Activated T-helper 2 cell treated with anti-CD3 and anti-CD28 coated beads, Interferon-gamma antibody, Interleukin-2, Interleukin-4, amounts not matched to agents 10 μg/mL and 5 μg/mL and 100 μg/mL, durations not matched to agents 14 hours and 24 hours and 36 hours (primary cell): ENCODE measurements at places on chromosomes 16 and 17. TPM values are rescaled to one million over a fixed set of nuclear protein-coding genes. Genes with fewer than 3 reads are reported as not detected.

- DNase-seq: no peak
Measured at GRCh38 chr17:52148288-52148968, 10.1 kb downstream of the CA10 start.

GRCh38 chr17:12342161-12342560 is 321.5 kb downstream of the MAP2K4 start:
- DNase-seq: no peak

GRCh38 chr17:20981046-20981920 is 61.5 kb downstream of the USP22 start:
- DNase-seq: no peak

GRCh38 chr16:87101903-87102302 is 215.3 kb downstream of the C16orf95 start:
- DNase-seq: no peak

The NPIPA8 gene
- 0.55 and 0.91 TPM in 2 replicates for total RNA-seq

DNA sequence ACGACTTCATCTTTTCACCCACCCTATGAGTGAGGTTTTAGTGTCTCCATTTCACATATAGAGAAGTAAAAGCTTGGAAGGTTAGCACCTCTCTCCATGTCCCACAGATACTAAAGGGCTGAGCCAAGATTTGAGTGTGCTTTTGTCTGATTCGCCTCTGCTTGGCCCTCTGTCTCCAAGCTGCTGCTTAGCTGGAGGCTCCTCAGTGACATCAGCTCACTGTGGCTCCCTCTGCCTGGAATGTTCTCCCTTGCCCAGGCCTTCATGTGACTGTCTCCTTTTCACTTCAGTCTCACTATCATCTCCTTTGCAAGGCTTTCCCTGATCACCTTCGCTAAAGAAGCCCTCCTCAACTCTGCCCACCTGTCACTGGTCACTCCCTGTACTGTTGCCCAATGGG is 84.5 kb upstream of the HSBP1 start:
- no peak for DNase-seq

The MRM1 gene
- 23.2 TPM in 2 replicates for total RNA-seq

The CCL7 gene
- total RNA-seq: not detected in 2 replicates

- DNase-seq: no peak
Measured at GRCh38 chr16:67533024-67533560, 4.5 kb downstream of the RIPOR1 start.

The EVI2A gene
- 18.6 and 20.7 TPM in 2 replicates for total RNA-seq

DNA sequence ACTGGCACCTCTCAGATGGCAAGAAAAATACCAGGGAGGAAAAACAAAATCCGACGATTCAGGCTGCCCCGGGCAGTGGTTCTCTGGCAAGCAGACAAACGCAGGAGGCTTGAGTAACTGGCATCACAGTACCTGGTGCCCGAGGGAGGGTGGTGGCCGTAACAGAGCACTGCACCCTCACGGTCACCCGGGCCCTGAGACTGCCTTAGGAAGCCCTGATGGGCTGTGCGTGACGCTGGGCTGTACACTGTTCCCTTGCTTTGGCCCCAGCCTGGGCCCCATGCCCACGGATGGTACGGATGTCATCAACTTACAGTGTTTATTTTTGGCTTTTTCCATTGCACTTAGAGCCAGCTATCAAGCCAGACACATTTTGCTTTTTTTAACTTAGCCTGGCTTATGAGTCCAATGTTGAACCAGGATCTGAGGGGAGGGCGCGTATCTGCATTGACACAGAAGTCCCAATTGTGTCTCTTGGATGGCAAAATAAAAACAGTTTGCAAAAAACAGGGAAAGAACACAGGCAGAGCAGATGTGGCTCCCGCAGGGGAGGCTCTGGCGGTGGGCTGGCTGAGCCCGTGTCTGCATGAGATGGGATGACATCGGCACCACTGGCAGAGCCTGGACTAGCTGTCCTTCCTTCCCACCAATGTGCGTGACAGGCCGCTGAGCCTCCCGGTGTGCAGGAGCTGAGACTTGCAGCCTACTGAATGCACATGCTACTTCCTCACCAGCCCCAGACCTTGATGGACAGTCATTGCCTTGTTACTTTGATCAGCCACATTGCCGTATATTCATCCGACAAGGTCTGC is 287.7 kb downstream of the FOXL1 start:
- no peak for DNase-seq

The CEP112 gene
- total RNA-seq: 0.66 and 1.1 TPM in 2 replicates

DNA sequence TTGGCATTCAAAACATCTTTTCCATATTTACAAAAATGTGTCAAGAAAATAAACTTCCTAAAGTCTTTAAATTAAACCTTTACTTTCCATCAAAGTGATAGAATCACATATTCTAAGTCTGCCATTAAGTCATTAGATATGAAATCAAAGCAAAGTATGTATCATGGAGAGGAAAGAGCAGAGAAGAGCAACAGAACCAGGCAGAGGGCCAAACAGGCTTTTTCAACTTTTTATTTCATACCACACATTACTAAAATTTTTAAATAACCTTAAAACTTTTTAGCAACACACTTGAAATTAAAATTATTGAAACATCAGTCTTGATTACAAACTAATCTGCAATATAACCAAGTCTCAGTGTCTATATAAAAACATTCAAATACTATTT is 13.8 kb downstream of the SIAH1 start:
- no peak for DNase-seq

GRCh38 chr17:72173499-72174116 is 52.8 kb downstream of the SOX9 start:
- no peak for DNase-seq

- no peak for DNase-seq
Measured at GRCh38 chr17:66345264-66345663, 42.9 kb downstream of the PRKCA start.

- DNase-seq: no peak
Measured at GRCh38 chr16:84893849-84894599, 74.2 kb downstream of the CRISPLD2 start.

DNA sequence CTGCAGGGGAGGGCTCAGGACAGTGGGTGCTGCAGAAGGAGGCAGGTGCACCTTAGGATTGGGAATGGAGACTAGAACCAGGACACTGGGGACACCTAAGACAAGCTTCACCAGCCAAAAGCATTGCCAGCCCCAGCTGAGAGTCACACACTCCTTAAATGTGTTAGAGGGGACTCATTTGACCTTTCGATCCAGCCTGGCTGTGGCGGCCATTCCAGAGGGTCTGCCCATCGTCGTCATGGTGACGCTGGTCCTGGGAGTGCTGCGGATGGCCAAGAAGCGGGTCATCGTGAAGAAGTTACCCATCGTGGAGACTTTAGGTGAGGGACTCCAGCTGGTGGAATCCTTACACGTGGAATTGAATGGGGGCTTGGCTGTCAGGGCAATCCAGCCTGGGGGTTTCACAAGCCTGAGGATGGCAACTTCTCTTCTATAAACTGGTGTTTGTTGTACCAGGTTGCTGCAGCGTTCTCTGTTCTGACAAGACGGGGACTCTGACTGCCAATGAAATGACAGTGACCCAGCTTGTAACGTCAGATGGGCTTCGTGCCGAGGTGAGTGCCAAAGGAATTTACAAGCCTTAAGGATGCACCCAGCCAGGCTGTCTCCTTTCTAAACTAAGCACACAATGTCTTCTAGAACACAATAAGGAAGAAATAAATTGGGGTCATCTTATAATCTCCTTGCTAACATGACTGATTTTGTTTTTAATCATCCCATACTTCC is 65.3 kb downstream of the MEAK7 start:
- no peak for DNase-seq

GRCh38 chr17:12523244-12523643 is 142.4 kb upstream of the MYOCD start:
- no peak for DNase-seq

DNA sequence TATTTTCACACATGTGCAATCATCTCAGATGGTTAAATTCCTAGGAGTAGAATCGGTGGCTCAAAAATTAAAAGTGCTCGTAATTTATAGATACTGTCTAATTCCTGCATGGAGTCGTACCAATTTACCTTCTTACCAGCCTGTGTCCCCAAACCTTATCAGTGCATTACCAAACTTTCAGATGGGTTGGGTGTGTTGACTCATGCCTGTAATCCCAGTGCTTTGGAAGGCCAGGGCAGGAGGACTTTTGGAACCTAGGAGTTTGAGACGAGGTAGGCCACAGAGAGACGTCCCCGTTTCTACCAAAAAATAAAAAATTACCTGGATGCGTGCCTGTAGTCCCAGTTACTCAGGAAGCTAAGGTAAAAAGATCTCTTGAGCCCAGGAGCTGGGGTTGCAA is 34.5 kb upstream of the GPRC5B start:
- no peak for DNase-seq

- DNase-seq: no peak
Measured at GRCh38 chr17:40014375-40014980, 762 bp upstream of the CSF3 start.

DNA sequence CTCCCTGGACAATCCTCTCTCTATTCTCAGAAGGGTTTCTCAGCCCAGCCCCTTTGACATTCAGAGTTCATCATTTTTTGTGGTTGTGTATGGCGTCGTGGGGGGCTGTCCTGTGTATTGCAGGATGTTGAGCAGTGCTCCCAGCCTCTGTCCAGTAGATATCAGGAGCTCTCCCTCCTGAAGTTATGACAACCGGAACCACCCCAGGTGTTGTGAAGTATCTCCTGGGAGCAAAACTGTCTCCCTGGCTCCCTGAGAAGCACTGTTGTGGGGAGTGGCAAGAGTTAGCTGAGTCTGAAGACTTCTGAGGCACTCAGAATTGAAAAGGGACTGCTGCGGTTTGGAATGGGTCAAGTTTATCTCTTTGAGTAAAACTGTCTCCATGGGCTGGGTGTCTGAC is 55.9 kb upstream of the MGAT5B start:
- DNase-seq: no peak

GRCh38 chr16:58970775-58971174 is 236.7 kb upstream of the GOT2 start:
- no peak for DNase-seq

GRCh38 chr16:87092958-87093357 is 224.2 kb downstream of the C16orf95 start:
- no peak for DNase-seq
